Stimulated activated CD8-positive, alpha-beta memory T cell treated with anti-CD3 and anti-CD28 coated beads, Interleukin-15, amount 100 ng/mL, for 4 hours (primary cell): ENCODE measurements at places on chromosomes 2 and 18.

GRCh38 chr2:201257381-201257955 is 2.9 kb upstream of the CASP8 start:
- DNase-seq, result no peak

DNA sequence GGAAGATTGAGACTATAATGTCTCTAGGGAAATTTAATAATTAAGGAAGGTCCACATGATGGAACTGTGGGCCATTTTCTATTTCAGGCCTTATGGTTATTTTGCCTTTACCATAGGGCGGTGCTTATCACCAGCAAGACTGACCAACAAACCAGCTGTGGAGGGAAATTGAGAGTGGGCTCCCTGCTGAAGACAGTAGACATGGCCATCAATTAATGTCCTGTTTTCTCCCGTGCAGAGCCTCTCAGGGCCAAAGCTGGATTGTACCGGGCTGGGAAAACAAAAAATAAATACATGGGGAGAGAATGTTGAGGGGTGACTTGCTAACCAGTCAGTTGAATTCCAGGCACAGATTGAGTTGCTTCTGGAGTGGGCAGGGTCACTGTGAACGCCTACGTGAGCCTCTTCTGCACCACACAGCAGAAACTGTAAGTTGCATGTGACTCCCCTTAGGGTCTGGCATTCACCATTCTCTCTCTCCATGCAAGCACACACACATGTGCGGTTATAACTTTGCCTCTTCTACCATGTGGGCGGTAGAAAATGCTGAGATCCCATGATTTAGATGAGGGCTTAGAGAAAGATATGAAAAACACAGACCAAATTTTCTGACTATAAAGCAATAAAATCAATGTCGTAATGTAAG is 128.5 kb downstream of the COPS8 start:
- DNase-seq, result no peak

DNA sequence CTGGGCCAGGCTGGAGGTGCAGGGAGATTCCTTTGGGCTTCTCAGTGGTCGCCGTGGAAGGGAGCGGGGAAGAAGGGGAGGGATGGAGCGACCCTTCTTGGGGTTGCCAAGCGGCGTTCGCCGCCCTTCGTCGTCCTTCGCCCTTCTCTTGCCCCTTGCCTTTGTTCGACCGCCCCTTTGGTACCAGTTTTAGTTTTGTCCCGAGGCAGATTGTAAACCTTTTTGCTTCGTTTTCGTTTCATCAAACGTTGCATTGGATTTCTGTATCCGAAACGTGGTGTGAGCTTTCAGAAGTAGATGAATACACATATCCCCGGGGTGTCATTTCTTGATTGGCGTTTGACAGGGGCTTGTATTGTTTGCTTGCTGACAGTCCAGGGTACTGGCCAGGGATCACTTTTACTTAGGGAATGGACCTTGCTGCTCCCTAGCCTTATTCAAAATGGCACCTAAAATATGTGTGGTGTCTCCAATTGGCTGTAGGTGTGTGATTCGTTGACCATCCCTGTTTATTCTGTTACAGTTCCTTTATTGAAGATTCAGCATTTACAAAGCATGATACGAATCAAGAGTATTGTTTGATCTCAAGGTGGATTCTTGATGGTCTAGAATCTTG is 788 bp downstream of the USP14 start:
- DNase-seq, result no peak

GRCh38 chr18:68841301-68841700 is 43.4 kb downstream of the CCDC102B start:
- no peak for DNase-seq

DNA sequence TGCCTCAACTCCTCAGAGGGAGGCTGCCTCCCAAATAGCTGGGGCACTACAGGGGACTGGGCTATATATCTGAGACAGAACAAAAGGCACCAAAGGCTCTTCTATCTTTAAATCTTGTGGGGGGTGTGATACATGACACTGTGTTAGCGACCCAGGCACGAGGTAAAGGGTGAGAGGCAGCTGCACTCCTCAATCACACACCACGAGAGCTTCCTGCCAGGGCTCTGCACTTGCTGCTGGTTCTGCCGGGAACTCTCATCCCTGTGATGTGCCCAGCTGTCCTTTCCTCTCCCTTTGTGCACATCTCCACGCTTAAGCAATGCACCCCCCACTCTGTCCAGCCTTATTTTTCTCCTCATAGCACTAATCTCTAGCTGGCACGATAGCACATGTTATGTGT is 32.4 kb downstream of the NPC1 start:
- no peak for DNase-seq

- no peak for DNase-seq
Measured at GRCh38 chr18:63514888-63515678, 27.1 kb upstream of the SERPINB12 start.

DNA sequence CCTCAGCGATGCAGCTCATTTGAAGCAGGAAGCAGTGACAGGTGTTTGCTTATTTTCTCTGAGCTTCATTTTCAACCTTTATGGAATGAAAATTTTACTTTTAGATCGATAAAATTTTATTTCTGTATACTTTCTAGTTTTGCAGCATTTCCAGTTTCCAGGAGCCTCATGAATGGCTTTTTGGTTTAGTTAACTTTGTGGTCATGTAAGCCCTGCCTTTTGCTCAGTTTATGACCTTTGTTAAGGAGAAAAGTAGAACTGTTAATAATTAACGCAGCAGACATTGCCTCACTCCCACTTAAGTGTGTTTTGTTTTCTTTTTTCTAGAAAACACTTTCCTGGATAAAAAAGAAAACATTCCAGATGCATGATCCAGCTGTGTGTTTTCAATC is 4.4 kb upstream of the FARP2 start:
- DNase-seq, result no peak

DNA sequence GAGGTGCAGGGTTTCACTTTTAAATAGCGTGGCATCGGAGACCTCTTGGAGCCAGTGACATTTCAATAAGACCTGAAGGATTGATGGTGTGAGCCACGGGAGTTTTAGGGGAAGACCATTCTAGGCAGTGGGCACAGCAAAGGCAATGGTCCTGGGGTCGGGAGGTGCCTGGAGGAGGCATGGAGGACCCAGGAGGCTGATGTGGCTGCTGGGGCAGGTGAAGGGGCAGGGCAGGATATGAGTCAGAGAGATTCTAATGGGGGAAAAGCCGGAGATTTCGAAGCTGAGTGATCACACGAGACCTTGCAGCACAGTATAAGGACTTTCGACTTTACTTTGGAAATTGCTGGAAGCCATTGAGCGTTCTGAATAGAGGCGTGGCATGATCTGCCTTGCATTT is 79.6 kb upstream of the KCNE4 start:
- DNase-seq, result no peak

GRCh38 chr2:69509011-69509749 is 71.9 kb upstream of the NFU1 start:
- DNase-seq, result no peak

DNA sequence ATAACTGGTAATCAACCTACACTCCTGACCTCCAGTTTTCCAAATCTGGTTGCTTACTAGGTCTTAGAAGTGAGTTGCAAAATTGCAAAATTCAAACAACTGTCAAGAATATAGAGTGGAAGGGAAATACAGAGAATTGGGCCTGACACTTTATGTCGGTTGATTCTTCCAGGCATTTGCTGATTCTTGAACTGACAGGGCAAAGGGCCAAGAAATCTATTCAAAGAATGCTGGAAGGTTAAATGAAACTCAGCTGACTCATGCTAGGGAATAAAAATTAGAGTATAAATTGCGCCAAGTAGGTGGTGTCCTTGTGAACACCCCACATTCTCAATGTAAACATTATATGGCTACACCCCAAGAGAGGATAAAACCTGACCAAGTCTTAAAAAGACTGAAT is 21.5 kb upstream of the ZSCAN30 start:
- no peak for DNase-seq

GRCh38 chr2:198774576-198774975 is 683.2 kb downstream of the SATB2 start:
- no peak for DNase-seq

GRCh38 chr18:63297687-63298399 is 21.7 kb downstream of the BCL2 start:
- DNase-seq, result no peak

- DNase-seq, result no peak
Measured at GRCh38 chr2:183089192-183089851, 10.8 kb downstream of the DUSP19 start.

DNA sequence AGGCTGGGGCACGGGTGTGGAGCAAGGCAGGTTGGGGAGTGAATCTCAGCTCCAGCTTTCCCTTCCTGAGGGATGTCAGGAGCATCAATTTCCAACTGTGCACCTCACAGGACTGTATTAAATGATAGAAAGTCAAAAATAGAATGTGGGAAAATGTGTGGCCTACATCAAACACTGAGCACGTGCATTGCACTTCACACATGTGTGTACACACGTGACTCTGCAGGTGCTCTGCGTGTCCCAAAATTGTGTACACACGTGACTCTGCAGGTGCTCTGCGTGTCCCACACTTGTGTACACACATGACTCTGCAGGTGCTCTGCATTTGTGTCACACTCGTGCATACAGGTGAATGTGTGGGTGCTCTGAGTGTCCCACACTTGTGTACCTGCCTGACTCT is 577.2 kb upstream of the SALL3 start:
- no peak for DNase-seq

DNA sequence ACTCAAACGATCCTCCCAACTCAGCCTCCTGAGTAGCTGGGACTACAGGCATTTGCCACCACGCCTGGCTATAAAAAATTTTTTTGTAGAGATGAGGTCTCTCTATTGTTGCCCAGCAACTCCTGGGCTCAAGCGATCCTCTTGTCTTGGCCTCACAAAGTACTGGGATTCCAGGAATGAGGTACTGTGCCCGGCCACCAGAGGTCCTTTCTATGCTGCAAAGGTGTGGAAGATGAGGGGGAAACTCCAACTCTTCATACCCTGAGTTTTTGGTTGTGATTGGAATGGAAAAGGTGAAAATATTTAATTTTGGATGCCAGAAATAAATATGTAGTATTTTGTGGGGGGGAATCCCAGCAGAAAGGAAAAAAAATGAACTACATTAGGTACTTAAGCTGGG is 36.0 kb downstream of the MRPL33 start:
- DNase-seq, result no peak

DNA sequence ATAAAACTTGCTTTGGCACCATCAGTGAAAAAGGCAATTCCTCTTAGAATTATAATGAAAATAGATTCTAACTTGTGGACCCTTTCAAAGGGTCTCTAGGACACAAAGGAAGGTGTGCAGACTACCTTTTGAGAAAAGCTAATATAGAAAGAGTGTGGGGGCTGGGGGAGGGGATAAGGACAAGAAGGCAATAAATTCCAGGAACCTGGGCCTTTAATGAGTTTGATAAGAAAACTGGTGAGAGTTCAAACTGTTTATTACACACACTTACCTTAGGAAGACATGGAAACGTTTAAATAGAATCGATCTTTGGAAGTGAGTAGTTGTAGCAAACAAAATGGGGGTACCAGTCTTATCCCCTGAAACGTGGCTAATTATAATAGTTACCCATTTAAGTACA is 39.6 kb upstream of the PGAP1 start:
- DNase-seq, result no peak

DNA sequence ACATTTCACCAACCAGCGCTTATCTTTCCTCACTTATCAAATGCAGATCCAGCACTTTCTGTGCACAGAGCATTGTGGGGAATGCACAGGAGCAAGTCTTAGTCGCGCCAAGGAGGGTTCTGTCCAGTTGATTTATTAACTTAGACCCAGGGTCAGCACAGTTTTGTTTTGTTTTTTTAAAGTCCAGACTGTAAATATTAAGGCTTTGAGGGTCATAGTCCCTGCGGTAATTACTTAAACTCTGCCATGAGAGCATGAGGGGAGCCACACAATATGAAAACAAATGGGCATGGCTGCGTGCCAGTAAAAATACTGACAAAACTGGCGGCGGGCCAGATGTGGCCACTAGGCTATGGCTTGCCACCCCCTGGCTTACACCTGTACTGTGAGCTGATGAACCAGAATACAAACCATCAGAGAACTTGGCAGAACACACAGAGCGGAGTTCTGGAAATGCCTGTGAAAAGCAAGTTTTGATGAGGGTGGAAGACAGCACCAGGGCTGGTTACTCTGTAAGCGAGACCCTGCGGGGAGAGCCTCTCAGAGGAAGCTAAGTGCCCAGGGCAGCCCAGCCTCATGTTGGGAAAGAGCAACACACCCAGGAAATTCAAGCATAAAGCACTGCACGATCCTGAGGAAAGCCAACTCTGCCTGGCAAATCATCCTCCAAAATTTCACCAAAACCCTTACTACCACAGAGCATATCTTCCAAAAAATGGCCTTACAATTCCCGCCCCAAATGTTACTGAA is 43.6 kb downstream of the L3MBTL4 start:
- DNase-seq, result no peak

- no peak for DNase-seq
Measured at GRCh38 chr2:14722904-14723570, 90.5 kb downstream of the LRATD1 start.

- DNase-seq, result no peak
Measured at GRCh38 chr18:44796429-44797428, 116.0 kb downstream of the SETBP1 start.

GRCh38 chr2:17911491-17912260 is 33.2 kb downstream of the KCNS3 start:
- DNase-seq, result no peak

- DNase-seq, result no peak
Measured at GRCh38 chr2:126970583-126970982, 71.9 kb downstream of the TEX51 start.

- DNase-seq, result no peak
Measured at GRCh38 chr18:49303379-49303778, 157.1 kb downstream of the DYM start.

GRCh38 chr2:139631966-139632365 is 851.8 kb upstream of the NXPH2 start:
- DNase-seq, result no peak

DNA sequence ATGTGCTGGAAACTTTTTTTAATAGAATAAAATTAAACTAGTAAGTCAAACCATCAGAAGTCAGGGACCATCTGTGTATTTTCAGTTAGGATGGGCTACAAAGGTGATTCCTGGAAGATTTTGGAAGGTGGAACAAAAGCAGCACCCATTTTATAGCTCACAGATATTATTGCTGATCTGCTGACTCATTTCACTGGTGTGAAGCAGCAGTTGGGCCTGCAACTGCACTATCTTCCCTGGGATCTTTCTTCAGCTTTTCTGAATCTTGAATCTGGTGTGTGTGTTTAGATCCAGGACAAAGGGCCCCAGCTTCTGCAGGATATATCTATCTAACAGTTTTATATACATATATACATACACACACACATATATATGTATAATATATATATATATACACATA is 35.6 kb upstream of the BCL11A start:
- DNase-seq, result no peak

DNA sequence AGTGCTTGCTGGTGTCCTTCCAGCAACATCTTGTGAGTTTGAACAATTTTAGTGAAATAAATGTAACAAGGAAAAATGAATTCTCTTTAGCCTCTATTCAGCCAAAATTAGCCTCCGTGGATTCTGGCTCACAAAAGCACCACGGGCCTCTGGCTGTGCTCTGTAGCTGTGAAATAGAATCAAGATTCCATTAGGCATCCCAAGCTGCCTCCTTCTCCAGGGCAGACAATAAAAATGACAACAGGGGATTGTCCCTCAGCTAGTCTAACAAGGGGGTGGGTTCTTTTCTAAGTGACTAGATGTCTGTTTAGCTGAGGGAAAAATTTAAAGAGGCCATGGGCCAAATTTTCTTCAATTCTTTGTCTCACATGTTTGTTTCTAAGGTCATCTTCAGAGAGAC is 254.7 kb upstream of the FIGN start:
- no peak for DNase-seq

- DNase-seq, result no peak
Measured at GRCh38 chr18:42588786-42589185, 526.7 kb downstream of the RIT2 start.
